CD4-positive, alpha-beta T cell treated with Interferon gamma for 1 hour (primary cell): ENCODE measurements at places on chromosomes 11 and 22.

DNA sequence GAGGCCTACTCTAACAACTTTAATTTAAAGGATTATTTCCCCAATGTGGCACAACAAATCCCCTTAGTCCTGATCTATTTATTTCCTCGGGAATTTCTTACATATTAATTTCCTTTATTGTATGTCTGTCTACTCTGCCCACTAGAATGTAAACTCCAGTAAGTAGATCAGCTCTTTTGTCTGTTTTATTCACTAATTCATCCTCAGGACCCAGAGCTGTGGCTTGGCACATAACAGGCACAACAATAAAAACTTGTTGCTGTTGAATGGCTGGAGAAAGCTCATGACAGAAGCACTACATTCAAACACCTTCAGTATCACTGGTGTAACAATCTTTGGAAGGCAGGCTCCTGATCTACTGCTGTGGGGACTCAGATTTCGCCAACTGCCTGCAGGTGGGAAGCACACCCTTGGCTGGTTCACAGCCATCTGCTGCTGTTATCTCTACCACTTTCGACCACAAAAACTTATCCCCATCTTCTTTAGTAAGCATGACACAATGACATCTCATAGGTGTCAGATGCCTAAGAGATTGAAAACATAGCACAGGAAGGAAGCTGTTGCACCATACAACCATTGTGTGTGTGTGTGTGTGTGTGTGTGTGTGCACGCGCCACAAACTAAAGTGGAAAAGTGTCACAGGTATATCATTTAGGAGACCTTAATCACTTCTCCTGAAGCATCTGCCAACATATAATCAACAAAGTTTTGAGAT lies 11.9 kb downstream of the HIRA start:
- peak; percentile 48 for DNase-seq

DNA sequence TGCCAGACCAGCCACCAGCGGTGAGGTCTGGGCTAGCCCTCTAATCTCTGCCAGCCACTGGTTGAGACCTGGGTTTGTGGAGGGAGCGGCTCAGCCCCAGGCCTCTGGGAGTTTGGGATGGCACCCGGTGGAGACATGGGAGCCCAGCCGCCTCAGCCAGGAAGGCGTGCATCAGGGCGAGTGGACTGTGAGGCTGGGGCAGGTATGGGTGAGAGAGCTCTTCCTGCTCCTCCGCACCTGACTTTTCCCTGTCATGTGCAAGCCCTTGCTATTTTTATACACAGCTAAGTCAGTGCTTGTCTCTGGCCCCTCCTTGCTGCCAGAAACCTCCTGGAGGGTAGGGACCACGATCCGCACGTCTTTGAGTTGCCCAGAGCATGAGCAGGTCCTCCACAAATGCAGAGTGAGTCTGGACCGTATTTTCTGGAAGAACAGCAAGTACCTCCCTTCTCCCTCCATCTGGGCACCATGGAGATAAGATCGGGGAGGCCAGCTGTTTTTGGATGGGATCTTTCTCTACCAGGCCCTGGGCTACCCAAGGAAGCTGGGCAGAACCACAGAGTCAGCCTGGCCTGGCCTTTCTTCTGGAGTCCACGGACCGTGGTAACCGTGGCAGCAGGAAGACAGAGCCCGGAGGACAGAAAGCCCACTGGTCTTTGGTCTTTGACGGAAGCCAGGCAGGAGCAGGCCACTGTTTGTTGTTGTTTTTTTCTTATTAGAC lies 53.3 kb downstream of the IGLL1 start:
- no peak for DNase-seq

DNA sequence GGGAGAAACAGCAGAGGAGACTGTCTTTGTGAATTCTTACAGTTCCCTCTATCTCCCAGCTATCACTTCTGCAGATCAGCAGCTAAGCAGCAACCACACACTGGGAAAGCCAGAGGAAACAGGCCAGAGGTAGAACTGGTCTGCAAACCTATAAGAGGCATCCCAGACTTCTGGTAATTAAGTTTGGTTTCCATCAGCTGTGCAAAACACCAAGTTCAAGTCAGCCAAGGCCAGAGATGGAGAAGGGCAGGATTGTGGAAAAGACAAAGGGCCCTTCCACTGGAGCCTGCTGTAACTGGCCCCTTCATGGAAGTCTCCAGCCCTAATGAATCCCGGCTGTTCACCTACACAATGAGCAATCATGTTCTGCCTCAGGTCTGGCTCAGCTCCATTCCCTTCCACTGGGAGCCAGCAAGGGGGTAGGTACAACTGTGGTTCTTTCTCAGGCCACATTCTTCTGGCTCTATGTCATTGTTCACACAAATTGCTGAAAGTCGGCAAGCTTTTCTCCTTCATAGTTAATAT lies 4.6 kb upstream of the PAMR1 start:
- no peak for DNase-seq

GRCh38 chr11:64485074-64485473 lies 105.9 kb upstream of the SLC22A12 start:
- no peak for DNase-seq

- peak; percentile 35 for DNase-seq
These were observed 697 bp downstream of the RNF169 start for GRCh38 chr11:74749127-74749964.

- no peak for DNase-seq
These were observed 288.6 kb upstream of the SORL1-AS1 start for GRCh38 chr11:121741351-121741760.

- no peak for DNase-seq
These were observed 4.2 kb upstream of the UVRAG start for GRCh38 chr11:75810637-75811390.

- no peak for DNase-seq
These were observed 78.2 kb downstream of the FAT3 start for GRCh38 chr11:92302770-92303169.

GRCh38 chr11:2194877-2195755 lies 23.5 kb upstream of the TH start:
- peak; percentile 41 for DNase-seq

DNA sequence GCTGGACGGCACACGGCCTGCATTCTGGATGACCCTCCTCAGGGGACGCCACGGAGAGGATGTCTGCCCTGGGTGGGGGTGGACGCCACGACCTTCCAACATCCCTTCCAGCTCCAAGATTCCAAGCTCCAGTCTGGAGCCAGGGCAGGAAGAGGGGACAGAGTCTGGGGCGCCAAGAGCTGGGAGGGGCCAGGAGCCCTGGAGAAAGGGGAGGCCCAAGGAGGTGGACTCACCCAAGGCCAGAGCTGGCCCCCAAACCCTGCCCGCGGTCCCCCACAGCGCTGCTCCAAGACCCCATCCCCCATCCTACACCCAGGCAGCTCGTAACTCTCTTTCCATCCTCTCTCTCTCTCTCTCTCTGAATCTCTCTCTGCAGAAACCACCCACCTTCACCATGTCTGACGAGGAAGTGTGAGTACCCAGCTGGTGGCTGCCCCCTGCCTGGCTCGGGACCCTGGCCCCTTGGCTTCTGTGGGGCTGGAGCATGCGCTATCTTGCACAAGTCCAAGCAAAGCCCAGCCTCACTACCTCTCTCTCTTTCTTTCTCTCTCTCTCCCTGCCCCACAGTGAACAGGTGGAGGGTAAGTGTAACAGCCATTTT lies 3.1 kb downstream of the TNNT3 start:
- DNase-seq = no peak

DNA sequence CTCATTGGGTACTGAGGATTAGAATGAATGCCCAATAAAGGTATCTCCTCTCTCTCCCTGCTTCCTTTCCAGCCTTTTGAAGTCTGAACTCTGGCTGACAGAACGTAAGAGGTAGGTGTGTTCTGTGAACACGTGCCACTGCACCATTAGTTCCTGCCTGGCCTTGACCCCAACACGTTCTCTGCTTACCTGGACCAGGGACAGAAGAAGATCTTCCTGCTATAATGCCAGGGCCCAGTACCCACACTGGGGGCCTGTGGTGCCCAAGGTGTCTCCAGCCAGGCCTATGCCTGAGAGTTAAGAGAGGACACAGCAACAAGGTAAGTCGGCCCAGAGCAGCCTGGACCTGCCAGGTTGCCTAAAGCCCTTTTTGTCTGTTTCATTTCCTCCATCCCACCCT lies 147.7 kb upstream of the TIMP3 start:
- DNase-seq = no peak
